ENCODE measurements at places on chromosomes 16 and 17.

- DNase-seq: peak; percentile 41
Measured at GRCh38 chr17:58968426-58969061, 138.1 kb downstream of the TRIM37 start.

DNA sequence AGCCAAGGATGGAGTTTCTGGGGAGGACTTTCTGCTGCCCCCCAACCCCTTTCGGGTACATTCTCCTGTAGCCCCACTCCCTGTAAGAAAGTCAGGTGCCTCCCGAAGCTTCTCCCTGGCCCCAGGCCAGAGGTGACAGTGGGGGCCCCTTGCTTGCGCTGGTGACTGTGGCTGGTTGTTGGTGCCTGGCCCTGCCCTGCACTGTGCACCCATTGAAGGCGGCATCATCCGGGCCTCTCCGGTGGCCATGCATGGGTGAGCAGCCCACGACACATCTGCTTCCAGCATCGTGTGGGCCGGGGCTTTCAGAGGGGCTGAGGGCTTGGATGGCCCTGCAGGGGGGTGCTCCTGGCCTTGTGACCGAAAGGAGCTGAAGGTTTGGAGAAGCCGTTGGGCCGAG is 297.0 kb downstream of the SEC14L1 start:
- no peak for DNase-seq

DNA sequence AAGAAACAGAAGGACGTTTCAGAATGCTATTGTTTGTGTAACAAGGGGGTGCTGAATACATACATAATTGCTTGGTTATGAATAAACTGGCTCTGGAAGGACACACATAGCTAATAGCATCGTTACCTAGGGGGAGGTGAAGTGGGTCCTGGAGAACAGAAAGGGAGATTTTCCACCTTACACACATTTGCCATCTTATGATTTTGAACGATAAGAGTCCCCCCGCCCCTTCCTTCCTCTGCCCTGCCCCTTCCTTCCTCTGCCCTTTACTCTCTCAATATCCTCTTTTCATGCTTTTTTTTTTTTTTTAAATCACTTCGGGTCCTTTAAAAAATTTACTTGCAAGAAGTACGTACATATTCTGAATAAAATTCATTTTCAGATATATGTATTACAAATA is 902 bp upstream of the DHRS7B start:
- DNase-seq: no peak

GRCh38 chr17:1605681-1606351 is 22.8 kb downstream of the SLC43A2 start:
- DNase-seq: no peak

- DNase-seq: no peak
Measured at GRCh38 chr16:51569203-51569931, 418.3 kb upstream of the SALL1 start.

DNA sequence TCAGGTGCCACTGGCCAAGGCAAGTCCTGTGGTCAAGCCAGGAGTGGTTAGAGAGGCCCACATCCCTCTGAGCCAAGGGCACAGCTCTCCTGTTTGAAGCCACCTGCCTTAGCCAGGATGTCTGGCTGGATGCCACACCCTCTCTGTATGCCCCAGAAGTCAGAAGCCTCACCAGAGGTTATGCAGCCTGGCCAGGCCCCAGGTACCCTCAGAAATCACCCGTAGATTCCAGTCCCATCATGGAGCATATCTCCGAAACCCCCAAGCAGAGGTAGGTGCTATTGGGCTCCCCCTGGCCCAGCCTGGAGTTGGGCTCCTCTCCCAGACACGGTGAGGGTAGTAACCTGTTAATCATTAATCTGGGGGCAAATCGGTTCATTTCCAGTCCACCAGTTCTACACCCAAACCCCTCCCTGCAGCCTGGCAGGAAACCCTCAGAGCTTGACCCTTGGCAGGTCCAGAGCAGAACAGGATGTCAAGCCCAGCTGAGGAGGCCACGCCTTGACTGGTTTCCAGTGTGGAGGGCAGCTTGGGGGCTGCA is 60.6 kb upstream of the TMEM97 start:
- DNase-seq: no peak

GRCh38 chr17:20279631-20280030 is 187.7 kb downstream of the LGALS9B start:
- DNase-seq: no peak

GRCh38 chr17:30472238-30472890 is 4.8 kb upstream of the GOSR1 start:
- peak; percentile 16 for DNase-seq

DNA sequence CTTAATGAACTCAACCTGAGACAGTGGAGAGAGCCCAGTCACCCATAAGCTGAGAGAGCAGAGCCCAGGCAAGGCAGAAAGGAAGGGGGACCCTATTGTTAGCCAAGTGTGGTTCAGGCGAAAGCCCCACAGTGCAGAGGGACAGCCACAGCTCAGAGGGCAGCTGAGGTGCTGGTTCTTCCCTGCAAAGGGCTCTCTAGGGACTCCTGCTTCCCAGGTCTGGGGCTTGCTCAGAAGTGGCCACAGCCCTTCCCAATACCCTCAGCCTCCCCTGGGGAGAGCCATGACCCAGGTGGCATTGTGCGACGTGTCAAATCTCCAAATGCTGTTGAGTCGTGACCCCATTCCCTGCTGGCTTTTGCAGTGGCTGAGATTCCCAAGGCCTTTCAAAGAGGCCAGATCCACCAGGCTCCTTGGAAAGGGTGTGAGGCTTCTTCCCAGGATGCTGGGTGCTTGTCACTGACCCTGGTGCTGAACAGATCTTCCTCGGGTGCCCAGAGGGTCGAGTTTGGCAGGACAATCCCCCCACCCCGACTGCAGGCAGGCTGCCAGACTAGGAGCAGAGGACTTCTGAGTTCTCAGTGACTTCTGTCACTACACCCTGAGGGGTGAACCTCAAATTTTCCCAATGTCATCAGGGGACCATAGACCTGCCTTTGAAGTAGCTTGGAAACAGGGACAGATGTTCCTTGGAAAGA is 2.5 kb upstream of the CCL17 start:
- DNase-seq: no peak

DNA sequence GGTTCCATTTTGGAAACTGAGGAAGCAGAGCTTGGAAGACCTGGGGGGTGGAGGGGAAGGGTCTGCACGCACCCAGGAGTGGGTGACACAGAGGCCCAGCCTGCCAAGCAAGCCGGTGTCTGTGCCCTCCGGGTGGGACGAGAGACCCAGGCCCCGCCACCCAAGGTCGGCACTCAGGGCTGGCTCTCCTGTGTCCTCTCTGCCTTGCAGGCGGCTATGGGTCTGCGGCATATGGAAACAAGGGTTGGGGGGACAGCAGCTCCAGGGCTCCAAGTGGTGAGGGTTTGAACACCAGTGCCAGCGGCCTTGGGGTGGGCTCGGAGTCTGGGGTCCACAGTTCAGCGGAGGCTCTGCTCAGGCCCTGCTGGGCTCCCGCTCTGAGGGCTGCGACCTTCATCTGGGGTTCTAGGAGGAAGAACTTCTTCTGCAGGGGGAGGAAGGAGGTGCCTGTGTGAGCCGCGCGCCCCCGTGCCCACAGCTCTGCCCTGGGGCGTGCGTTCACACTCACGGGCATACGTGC is 4.6 kb upstream of the CD7 start:
- DNase-seq: no peak

DNA sequence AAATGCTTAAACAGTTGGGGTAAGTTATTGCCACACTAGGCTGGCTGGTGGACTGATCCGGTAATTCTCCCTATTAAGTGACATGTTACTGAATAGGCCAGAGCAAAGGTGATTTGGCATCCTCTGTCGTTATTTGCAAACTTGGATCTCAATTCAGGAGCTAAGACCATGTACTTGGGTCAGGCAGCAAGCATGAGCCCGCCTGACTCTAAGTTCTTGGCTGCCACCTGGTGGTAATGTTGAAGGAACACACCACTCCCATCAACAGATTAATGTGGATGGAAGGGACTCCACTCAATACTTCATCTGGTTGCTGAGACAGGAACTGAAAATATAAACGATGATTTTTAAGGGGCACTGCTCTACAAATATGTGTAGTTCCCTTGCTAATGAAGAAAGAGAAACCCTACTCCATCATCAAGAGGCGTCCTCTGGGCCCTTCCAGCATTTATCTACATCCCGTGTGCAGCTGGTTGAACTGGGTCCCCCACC is 70.8 kb downstream of the EMP2 start:
- peak; percentile 87 for DNase-seq

DNA sequence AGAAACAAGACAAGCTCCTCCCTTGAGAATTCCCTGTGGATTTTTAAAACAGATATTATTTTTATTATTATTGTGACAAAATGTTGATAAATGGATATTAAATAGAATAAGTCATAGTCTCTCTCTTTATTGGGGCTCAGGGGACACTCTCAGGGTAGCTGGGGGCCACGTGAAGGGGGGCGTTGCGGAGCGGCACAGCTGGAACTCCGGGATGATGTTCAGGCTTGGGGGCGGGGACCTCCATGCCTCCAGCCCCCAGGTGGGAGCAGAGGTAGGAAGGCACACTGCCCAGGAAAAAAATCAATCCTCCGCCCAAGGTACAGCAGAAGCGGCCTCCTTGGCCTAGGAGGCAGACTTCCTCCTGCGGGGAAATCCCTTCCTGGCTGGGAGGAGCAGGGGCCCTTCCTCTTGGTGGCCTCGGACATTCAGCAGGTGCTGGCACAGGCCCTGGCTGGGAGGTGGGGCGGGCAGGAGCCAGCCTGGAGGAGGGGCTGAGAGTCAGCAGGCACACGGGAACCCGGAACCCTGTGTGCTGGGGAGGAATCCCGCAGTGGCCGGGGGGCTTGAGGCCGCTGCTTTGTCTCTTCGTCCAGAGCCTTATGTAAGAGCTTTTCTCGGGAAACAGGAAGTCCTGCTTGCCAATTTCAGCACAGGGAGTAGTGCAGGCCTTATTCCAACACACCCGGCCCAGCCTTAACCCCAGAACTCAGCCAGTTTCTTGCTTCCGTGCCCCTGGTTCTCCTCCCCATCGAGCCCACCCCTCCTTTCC is 591 bp upstream of the TNFSF13 start:
- peak; percentile 73 for DNase-seq

- DNase-seq: no peak
Measured at GRCh38 chr17:42543190-42544079, 7.4 kb downstream of the NAGLU start.

- peak; percentile 62 for DNase-seq
Measured at GRCh38 chr16:24253192-24253591, 2.9 kb upstream of the CACNG3 start.

GRCh38 chr17:73785496-73785895 is 141.3 kb upstream of the SDK2 start:
- DNase-seq: no peak

GRCh38 chr16:55527885-55528284 is 19.0 kb downstream of the LPCAT2 start:
- no peak for DNase-seq

DNA sequence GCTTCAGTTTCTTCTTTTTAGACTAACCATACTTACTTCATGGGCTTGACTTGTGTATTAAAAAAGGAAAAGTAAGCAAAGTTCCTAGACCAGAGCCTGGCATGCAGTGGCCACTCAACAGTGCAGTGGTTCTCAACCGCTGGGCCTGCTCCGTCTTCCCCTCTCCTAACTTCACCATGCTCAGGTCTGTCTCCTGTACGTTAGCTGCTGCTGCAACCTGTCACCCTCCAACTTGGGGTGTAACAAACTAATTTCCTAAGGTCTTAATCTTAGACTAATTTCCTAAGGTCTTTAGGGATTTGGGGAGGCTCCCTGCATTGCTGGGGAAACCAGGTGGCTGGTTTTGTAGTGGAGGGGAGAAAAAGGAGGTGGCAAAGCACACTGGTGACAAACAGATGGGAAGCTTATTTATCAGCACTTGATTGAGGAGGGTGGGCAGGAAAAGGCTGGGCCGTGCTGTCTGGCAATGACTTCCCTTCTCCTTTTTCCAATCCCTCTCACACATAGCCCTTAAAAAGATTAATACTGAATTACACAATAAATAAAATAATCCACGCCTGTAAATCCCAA is 2.2 kb upstream of the ARL4D start:
- DNase-seq: no peak

DNA sequence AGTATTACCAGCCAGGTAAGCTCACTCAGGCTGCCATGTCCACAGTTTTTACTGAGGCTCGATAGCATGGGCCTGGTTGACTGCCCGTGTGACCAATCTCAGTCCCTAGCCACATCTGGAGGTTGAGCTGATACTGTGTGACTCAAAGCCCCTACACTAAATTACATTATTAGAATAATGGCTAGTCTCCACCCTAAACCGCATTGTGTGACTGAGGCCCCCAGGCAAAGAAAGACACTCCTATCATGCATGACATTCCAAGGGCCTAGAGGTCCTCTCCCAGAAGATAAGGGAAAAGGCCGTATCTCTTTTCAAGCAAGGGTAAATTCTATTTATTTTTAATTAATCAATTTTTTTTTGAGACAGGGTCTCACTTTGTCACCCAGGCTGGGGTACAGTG is 505.3 kb downstream of the HAPSTR1 start:
- no peak for DNase-seq

GRCh38 chr17:5364156-5364555 is 55.3 kb downstream of the NUP88 start:
- no peak for DNase-seq

- peak; percentile 74 for DNase-seq
Measured at GRCh38 chr17:6639586-6640535, 650 bp downstream of the KIAA0753 start.

- no peak for DNase-seq
Measured at GRCh38 chr16:79595231-79595641, 5.3 kb downstream of the MAF start.

- peak; percentile 46 for DNase-seq
Measured at GRCh38 chr17:74417178-74418045, 14.5 kb upstream of the GPRC5C start.

- no peak for DNase-seq
Measured at GRCh38 chr16:25575363-25575762, 116.4 kb upstream of the HS3ST4 start.

DNA sequence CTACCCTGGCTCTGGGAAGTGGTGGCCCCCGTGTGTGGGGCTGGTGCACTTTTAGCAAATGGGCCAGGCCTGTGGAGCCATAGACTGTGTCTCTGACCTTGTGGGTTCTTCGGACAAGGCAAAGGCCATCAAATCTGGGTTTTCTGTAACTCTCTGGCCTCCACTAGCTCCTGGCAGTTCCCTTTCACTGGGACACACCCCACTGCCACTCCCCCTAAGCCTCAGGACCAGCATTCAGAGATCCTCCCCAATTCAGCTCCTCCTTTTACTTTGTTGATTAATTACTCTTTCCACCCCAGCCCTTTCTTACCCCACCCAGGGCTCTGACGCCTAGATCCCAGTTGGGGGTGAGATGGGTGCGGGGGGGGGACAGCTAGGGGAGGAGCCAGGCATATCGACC is 53.9 kb upstream of the IRX3 start:
- no peak for DNase-seq

- no peak for DNase-seq
Measured at GRCh38 chr17:69268543-69269014, 40.0 kb upstream of the ABCA10 start.

- DNase-seq: peak; percentile 91
Measured at GRCh38 chr16:14364386-14365199, 265.5 kb downstream of the PARN start.

GRCh38 chr17:231191-231965 is 49.9 kb upstream of the DOC2B start:
- no peak for DNase-seq

GRCh38 chr17:43760254-43760852 is 1.8 kb upstream of the SOST start:
- peak; percentile 97 for DNase-seq

GRCh38 chr16:52861614-52862022 is 191.1 kb downstream of the CHD9NB start:
- peak; percentile 77 for DNase-seq
